ENCODE measurements at places on chromosomes 6 and 20.

GRCh38 chr6:134810402-134810801, 139.5 kb downstream of the ALDH8A1 start:
- no peak for DNase-seq

- DNase-seq: no peak
These were observed 13.9 kb upstream of the CD93 start for GRCh38 chr20:23099791-23100719.

DNA sequence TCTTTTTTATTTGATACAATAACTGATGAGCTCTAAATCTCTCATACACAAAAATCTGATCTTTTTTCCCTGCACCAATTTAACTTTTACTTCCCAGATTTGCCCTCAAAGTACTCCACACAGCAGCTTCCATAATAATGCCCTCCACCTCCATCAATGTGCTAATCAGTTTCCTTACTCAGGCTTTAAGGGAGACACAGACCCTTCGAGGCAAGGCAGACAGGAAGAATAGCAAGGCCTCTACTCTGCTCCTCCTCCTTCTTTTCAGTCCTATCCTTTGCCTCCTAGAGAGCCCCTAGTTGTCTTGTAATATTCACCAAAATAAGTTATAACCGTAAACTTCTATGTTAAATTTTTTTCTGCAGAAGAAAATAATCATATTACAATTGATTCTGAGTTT, 444.9 kb upstream of the RNF217 start:
- DNase-seq: no peak

GRCh38 chr6:169859978-169860703, 108.7 kb downstream of the ERMARD start:
- no peak for DNase-seq

DNA sequence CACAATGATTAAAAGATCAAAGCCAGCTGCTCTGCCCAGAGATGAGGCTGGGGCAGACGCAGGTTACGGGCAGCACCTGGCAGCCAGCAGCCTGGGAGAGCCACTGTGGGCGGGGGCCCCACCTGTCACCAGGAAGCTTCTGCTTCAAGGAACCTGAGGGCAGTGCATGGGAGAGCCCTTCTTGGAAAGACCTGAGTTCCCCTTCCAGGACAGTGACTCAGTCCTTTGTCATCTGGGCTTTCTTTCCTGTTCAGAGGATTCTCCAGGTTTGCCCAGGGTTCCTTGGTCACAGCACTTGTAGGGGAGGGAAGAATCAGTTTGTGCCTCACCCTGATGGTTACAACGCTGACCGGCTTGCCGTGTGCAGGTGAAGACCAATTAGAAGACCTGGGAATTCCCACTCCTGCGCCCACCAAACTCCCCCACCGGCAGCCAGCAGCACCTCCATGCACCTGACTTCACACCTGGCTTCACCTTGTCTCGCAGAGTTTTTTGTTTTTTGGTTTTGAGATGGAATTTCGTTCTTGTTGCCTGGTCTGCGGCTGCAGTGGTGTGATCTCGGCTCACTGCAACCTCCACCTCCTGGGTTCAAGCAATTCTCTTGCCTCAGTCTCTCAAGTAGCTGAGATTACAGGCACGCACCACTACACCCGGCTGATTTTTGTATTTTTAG, 2.0 kb downstream of the ZBP1 start:
- peak; percentile 30 for DNase-seq

DNA sequence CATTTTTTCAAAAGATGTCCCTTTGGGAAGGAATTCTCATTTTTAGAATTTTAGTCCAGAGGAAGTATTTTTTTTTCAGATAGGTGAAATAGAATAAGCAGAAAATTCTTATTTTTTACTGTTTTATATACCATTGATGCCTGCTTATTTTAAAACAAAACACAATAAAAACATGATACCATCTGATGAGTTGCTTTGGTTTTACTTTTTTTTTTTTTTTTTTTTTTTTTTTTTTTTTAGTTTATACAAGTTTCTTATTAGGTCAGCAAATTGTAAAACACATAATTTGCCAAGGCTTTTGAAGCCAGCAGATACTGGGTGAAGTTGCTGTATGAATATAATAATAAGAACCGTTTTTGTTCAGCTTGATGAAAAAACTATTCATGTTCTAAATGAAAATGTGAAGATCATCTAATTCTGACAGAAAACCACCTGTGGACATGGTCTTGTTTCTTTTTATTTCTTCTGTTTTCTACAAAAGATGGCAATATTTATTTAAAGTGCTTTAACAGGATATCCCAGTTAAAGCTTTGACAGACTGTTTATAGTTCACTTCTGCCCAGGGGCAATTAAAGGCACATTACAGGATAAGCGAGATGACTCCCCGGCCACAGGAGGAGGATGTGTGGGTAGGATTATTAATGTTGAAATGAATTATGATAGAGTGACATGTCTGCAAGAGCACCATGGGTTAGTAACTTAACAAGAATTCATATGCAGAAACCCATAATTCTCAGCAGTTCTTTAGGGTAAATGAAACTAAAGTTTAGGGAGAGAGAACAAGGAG, 31.1 kb downstream of the MYB start:
- peak; percentile 17 for DNase-seq

DNA sequence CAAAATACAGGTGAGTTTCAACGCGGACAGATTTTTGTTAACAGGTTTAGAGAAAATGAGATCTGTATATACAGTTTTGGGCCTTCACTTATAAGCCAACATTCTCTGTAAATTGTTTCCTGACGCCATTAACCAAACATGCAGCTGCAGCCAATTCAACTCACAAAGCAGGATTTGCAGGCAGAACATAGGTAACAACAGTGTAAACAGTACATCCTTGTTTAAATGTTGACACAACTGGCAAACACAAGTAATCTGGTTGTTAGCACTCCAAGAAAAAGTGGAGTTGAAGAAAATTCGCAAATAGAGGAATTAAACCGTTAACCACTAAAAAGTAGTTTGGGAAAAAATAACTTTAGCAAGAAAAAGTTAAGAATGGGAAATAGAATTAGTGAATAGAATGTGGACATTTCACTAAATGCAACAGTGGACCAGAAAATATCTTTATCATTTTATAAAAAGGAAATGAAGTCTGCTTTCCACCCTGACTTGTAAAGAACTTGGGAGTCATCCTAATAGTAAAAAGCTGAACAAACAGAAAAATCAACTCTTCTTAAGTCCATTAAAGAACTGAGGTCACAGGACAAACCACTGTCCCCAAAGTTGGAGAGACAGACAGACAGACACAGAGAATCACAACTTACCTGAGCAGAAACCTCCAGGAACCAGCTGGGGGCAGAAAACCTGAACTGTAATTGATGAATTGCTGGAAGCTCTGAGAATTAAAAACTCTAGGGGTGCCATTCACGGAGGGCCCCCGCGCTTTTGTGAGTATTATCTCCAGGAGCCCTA, 10.1 kb downstream of the SMIM28 start:
- DNase-seq: no peak

- no peak for DNase-seq
These were observed 425.4 kb upstream of the HTR1E start for GRCh38 chr6:86511962-86512361.

GRCh38 chr6:135798751-135799515, 52.6 kb upstream of the PDE7B start:
- DNase-seq: no peak

Data from stimulated activated CD4-positive, alpha-beta T cell treated with anti-CD3 and anti-CD28 coated beads, Interleukin-4, amount 100 ng/mL, for 24 hours (primary cell).